ENCODE measurements at places on chromosomes 3 and 15.

GRCh38 chr15:86558686-86559085 lies 479.0 kb downstream of the AGBL1 start:
- DNase-seq: peak; percentile 19

GRCh38 chr3:159872374-159873109 lies 116.1 kb upstream of the IL12A start:
- no peak for DNase-seq

DNA sequence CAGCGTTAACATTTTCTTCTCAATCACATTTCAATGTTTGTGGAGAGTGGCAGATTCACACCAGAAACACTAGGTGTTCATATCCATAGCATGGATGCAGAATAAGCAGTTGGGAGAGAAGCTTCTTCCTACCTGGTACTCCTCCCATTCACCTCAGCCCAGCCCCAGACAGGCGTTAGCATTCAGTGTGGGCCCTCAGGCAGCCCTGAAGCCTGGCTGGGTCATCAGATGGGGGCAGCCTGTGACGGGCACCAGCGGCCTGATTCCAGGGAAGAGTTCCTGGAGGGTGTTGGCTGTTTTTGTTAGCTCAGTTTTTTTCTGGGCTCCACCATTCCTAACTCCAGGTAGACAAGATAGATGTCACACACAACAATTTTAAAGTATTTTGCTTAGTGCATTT lies 31.1 kb downstream of the APH1B start:
- no peak for DNase-seq

- DNase-seq: no peak
Measured at GRCh38 chr15:93250209-93250608, 161.2 kb upstream of the RGMA start.

DNA sequence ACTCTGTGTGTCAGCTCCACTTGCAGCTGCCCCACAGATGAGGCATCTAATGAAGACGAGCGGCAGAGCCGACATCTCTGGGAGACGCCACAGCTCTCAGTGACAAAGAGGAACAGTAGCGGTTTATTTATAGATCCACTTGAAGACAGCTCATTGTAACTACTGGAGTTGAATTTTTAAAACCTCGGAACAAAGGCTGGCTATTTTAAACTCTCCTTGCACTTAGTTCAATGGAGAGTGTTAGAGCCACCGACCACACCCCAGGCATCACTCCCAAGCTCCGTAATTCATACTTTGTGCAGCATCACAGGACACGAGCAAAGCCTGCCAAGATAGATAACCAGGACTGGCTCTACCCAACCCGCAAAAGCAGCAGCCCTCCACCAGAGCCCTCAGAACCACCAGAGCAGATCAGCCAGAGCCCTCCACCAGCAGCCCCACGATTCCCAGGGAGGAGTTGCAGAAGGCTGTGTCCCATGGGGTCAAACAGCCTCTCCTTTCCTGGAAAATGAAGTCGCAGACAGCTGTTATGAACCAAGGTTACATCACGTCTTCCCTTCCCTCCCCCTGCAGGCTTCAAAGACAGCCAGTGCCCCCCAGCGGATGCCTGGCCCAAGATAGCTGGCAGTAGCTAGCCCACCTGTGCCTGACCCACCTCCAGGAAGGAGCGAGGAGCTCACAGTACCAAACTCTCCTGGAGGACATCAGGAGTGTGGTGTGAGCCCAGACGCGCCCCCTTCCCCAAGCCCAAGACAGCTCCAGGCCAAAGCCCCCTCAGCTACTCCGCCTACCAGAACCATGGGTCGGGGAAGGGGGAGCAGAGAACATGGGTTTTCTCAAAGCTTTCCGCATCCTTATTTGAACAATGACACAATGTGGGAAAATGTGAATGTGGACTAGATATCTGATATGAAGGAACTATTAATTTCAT lies 45.7 kb downstream of the POC1A start:
- no peak for DNase-seq

DNA sequence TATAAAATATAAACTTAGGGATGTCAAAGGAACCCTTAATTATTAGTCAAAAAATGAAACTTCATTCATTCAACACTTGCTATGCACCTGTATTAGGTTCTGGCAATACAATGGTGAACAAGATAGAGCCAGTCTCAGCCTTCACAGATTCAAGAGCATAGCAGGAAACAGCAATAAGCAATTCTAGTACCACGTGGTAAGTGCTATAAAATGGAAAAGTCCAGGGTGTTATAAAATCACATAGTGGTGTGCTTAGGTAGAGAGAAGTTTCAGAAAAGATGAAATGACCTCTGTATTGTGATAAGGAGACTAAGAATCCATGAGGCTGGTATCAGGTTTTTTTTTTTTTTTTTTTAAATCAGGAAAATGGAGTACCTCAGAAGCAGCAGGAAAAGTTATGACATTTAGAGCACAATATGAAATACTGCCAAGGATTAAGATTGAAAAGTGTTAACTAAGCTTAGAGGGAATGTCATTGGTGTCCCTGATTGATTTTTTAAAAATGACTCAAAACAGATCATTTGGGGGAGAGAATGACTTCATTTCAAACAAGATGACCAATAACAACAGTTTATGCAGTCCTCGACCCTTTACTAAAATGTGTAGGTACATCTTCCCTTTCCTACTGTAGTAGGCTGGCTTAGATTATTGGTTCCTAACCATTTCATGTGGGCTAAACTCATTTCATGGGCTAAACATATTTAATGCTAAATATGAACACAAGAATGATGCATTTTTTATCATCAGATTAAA lies 5.0 kb downstream of the TOMM70 start:
- DNase-seq: no peak

- no peak for DNase-seq
Measured at GRCh38 chr3:4322635-4323034, 19.5 kb downstream of the SETMAR start.

DNA sequence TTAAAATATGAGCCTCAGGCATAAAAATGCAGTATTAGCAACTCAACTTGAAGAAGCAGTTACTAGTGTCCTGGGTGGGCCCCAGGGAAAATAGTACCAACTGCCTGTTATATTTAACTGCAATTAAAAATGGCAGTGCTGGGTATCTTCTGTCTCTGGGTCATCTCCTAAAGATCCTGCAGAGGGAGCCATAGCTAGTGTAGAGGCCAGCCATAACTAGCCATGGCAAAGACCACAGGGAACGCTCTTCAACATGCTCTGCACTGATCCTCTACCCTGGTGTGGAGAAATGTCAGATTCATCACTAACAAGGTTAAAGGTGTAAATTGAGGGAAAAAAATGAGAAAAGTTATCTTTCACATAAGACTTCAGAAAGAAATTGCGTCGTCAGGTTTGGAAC lies 181.3 kb downstream of the SNRPN start:
- no peak for DNase-seq

GRCh38 chr15:57548351-57548750 lies 43.4 kb upstream of the MYZAP start:
- DNase-seq: no peak

GRCh38 chr3:38284756-38285150 lies 2.7 kb downstream of the SLC22A14 start:
- no peak for DNase-seq

- no peak for DNase-seq
Measured at GRCh38 chr3:60829058-60829457, 422.2 kb downstream of the FHIT start.

All from kidney (tissue), 22 donors.